ENCODE measurements at places on chromosomes 6 and 20.

DNA sequence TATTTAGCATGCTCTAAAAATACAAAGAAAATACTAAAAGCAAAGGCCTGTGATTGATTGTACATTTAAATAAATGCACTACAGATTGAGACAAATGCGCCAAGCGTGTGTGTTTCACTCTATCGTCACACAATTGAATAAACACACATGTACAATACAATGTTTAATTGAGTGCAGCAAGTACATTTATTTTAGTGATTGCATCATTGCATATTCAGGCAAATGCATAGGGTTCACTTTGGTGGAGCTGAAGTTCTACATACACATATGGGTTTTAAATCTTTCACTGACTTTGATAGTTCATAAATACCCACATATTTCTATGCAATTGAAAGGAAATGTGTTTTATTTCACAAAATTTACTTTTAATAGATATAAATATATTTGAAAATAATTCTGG is 750.6 kb upstream of the MMS22L start:
- no peak for DNase-seq

- no peak for DNase-seq
Observed at GRCh38 chr20:47133809-47134456, 222.6 kb downstream of the ZMYND8 start.

- DNase-seq = no peak
Observed at GRCh38 chr20:8155229-8155628, 23.2 kb downstream of the PLCB1 start.

DNA sequence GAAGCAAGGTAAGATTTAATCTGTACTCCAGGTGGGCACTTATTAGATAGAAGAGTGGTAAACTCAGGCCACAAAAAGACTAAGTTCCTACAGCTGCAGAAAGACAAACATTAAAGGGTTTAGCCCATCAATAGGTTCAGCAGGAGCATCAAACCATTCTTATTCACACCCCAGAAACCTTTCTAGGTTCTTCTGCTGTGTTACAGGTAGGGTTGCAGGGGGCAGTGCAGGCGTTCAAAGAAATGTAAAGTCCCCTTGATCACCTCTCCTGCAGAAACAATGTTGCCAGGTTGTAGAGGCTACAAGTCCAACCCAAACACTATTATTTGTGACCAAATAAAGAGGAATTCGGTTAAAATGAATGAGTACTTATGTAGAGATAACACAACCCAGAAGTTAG is 31.8 kb downstream of the PHACTR1 start:
- no peak for DNase-seq

DNA sequence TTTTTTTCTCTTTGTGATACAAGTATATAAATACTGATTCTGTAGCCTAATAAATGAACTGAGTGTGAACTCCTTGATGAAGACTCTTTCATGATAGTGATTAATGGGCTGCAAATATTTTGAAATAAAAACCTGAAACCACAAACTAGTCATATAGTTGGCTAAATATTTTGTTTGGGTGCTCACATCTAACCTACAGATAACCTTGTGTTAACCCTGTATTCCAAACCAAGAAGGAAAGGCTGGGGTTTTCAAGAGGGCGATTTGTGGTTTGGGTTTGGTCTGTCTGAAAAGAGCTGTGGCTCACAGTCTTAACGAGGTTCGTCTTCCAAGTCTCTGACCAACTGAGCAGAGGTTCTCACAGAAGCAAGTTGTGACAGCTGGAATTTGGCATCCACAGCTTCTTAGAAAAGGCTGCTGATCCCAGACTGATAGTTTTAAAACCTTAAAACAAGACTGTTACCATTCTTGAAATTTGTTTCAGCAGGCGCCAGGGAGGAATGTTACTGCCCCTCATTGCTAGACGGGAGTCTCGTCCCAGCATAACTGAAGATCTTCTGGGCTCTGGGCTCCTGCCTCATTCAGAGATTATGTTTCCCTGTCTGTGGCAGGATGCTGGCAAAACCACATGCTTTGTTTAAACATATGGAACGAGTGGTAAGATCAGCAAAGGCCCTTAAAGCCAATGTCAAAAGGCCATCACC is 736.4 kb upstream of the MARCKS start:
- DNase-seq = no peak

- no peak for DNase-seq
Observed at GRCh38 chr6:125948455-125948854, 8.1 kb upstream of the HINT3 start.

DNA sequence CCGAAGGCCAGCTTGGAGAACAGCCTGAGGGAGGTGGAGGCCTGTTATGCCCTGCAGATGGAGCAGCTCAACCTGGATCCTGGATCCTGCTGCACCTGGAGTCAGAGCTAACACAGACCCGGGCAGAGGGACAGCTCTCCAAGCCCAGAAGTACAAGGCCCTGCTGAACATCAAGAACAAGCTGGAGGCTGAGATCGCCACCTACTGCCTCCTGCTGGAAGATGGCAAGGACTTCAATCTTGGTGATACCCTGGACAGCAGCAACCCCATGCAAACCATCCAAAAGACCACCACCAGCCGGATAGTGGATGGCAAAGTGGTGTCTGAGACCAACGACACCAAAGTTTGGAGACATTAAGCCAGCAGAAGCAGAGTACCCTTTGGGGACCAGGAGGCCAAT is 223.5 kb upstream of the ID4 start:
- DNase-seq = no peak

DNA sequence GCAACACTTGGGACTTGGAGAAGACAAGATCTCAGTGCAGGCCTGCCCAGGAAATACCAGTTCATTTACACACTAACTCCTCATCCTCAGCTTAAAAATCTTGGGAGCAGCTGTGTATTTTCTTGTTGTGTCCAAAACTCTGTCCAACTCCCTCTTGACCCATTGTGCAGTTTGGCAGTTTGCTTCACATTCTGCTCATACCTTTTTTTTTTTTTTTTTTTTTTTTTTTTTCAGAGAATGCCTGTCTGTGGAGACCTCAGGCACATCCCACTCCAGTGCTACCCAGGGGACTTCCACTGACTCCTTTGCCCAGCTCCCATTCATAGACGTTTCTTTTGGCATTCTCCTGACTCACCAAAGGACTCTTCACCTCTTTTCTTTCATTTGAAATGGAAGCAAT is 265.8 kb upstream of the TCF21 start:
- no peak for DNase-seq

- DNase-seq = no peak
Observed at GRCh38 chr6:45920819-45921511, 94.7 kb downstream of the CLIC5 start.

DNA sequence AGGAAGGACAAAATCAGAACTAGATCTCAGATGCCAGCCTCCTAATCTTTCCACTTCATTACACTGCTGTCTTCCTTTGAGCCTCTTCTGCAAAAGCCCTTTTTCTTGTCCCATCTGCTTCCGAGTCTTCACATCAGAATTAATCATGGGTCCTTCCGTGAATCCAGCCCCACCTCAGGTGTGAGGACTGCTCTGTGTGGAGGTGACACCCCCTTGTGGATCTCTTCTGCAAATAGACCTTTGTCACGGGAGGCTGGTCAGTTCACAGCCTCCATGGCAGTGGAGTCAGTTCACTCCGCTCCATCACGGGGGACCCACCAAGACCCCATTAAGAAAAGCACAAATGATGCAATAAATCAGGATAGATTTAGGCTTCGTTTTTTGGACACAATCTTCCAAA is 171.1 kb downstream of the ADAT2 start:
- DNase-seq = no peak

Measured in NCI-H1092 treated with DMSO at 0.1 percent for 48 hours (cell line).